ENCODE measurements at places on chromosomes 5 and 9.

GRCh38 chr9:113781381-113781780 lies 94.7 kb upstream of the ZNF618 start:
- no peak for DNase-seq

DNA sequence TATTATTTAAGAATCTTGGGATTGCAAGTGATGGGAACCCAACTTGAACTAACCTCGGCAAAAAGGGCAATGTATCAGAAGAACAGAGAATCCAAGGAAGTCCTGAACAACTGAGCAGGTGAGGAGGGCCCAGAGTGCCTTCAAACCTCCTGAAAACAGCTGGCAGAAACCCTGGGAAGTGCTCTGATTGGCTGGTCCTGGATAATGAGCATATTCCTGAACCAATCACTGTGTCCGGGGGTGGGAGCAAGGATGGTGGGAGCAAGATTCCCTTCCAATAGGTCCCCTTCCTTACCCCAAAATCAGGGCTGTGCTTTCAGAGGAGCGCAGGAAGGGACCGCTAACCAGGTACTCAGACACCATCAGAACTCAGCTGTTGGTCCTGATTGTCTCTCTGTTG lies 31.9 kb upstream of the TBC1D2 start:
- DNase-seq: no peak

DNA sequence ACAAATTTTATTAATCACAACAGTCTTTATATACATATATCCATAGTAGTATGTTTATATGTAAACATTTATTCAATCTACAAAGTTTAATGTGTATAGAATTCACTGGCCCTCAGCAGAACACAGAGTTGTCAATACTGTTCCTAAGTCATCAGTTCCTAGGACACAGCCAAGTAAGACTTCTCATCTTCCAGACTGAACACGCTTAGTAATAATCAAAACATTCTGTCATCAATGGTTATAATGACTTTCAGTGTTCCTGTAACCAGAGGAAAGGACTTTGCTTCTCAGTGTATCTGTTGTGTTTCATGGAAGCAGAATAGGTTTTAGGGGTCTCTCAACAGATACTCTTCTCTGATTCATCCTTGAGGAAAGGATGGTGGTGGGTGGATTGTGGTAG lies 82.2 kb downstream of the SMIM23 start:
- DNase-seq: no peak

DNA sequence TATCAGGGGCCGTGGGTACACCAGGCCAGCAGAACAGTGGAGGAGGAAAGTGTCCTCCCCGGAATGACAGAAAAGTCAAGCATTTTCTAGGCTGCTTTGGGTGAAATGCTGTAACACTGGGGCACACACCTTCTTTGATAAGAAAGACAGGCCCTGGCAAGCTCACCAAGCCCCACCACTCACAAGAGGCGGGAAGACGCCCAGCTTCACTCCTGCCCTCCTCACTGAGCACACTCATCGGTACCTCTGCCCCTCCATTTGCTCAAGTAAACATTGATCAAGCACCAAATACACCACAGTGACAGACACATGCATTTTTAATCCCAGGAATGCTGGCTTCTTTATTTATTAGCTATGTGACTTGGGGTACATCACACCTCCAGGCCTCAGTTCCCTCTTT lies 43.1 kb downstream of the B4GALT1 start:
- DNase-seq: no peak

GRCh38 chr5:128695791-128696530 lies 157.9 kb upstream of the FBN2 start:
- DNase-seq: no peak

DNA sequence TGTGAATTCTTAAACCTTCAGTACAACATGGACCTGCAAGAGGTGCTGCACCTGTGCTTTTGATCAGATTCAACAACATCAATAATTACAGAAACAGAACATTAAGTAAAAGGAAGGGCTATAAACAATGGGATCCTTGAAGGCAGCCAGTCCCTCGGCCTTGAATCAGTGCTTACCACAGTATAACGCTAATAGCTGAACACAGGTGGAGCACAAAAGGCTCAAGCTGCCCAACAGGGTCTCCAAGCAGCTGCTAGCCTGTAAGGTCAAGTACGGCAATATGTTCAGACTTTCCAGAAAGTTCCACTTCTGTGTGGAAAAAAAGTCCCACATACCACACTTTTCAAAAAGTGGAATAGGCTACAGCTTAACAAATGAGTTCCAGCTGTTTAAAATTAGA lies 61.9 kb upstream of the ITGA1 start:
- DNase-seq: no peak

DNA sequence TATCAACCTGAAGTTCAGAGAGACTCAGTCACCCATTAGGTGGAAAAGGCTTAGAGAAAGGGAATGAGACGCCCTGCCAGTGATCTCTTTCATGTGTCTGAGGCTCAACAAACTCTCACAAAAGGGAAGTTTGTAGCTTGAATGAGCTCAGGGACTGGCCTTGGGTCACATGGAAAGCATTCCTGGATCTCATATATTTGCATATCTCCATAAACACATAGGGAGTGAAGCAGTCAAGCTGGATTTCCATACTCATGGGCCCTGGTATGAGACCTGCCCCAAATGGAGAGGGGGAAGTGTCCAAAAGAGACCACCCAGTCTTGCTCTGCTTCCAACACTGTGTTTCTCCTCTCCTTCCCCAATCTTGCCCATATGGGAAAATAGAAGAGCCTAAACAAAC lies 26.4 kb upstream of the PRUNE2 start:
- DNase-seq: no peak

DNA sequence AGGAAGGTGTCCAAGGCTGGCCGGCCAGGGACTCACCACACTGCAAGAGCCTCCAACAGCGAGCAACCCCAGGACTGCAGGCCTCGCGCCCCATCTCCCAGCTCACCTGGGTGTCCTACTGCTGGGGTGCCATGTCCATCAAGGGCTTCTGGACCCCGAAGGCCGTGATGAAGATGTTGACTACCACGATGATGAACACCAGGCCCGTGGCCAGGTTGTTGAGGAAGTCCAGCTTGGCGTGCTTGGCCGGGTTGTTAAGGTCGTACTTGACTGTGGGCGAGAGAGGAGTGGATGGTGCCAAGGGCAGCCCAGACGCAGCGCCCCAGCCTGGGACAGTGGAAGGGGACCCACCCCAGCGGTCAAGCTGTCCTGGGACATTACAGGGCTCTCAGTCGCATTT lies 9.3 kb downstream of the NINJ1 start:
- no peak for DNase-seq

DNA sequence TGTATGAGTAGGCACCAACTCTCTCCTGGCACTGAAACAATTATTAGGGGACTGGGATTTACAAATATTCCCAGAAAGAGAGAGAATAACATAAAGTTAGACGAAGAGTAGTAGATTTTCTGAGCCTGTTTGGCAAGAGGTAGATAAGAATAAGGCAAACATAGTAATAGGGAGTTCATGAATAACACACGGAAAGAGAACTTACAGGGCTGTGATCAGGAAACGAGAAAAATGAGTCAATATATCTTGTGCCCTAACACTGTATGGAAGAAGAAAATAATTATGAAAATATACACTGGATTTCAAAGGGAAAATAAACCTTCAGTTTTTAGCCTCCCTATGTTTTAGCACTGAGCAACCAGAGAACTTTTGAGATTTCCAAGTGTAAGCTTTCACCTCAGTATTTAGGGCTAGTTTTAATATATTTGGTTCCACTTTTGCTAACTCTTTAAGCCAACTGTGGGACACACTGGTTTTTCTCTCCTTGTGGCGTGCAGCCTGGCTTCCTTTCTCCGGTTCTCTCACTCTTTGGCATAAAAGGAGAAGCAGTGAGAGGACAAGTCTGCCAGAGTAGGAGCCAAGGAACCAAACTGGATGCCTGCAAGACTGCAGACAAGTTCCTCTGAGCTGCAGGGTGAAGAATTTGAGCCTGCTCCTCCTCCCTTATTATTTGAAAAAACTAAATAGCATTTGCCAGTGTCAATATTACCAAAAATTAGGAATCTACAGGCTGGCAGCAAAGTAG lies 6.6 kb upstream of the KCNN2 start:
- DNase-seq: no peak

GRCh38 chr5:17343675-17344074 lies 126.2 kb downstream of the BASP1 start:
- DNase-seq: no peak

DNA sequence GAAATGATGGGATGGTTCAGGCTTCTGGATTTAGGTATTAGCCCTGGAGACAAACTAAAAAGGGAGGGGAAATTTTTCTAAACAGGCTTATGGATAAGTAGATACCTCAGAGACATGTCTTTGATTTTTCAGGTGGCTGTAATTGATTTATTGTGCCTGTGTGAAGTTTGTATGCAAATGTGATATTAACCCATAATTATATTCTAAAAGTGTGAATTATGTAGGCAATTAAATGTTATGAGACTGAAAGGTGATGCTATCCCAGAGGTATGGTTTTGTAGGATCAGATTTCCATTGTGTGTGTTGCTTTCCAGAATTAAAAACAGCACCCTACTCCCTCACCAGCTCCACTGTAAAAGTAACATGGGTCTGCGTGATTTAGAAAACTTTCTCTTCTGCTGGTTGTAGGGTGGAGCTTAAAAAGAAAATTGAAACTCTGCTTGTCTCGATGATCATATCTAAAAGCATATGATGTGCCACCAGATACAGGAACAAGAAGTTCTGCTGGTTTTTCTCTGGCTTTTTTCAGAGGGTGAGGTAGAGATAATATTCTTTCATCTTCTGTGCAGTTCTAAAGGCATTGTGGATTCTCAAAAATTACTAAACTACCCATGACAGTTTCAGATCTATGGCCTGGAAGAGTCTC lies 71.8 kb upstream of the TAF11L2 start:
- DNase-seq: no peak

DNA sequence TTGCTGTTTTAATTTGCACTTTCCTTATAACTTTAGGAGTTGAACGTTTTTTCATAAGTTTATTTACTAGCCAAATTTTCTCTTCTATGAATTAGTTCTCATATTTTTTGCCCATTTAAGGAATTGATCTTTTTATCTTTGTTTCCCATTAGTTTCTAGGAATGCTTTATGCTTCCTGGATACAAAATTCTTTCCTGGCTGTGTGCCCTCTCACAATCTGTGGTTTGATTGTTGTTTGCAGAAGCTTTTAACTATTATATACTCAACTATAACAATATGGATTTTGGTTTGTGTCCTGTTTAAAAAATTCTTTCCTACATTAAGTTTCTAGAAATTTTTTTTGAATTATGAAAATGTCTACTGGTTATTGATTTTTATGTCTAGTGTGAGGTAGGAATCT lies 206.3 kb downstream of the CSNK1G3 start:
- DNase-seq: no peak

DNA sequence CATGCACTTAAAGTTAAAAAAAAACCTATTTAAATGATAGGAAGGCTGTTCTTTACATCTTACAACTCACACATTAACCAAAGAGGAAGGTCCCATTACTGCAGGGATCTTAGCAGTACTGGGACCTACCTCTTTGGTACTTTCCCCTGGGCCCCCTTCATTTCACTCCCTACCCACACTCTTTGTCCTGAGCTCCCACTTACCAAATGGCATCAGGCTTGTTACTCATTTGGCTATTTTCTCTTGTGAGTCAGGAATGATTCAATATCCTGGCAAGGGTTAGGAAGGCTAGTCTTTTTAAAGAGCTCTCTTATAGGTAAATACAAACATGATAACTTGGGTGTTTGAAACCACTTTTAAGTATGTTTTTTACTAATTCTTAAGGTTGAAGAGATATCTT lies 117.4 kb upstream of the ELL2 start:
- no peak for DNase-seq

DNA sequence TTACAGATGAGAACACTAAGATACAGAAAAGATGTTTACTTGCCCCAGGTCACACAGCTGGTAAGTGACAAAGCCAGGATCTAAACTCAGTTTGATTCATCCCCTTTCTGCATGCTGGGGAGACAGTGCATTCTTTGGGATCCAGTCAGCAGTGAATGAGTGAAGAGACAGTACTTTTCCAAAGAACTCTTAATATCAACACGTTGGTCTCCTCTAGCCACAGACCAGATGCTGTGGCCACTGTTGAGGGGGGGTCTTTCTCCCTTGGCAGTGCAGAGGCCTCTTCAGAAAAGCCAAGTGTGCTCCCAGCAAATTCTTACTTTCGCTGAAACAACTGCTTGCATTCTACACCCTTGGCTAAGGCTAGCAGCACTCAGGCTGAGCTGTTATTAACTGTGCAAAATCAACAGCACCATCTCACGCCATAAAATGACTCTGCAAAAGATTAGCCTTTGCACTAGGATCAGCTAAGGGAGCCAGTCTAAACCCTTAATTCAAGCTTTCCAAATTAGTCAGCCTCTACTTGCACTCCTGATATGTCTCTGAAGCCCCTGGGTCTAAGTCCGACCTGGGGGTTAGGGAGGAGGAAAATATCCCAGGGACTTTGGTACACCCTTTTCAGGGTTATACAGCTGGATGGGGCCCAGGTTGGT lies 4.8 kb upstream of the TMEM171 start:
- no peak for DNase-seq

DNA sequence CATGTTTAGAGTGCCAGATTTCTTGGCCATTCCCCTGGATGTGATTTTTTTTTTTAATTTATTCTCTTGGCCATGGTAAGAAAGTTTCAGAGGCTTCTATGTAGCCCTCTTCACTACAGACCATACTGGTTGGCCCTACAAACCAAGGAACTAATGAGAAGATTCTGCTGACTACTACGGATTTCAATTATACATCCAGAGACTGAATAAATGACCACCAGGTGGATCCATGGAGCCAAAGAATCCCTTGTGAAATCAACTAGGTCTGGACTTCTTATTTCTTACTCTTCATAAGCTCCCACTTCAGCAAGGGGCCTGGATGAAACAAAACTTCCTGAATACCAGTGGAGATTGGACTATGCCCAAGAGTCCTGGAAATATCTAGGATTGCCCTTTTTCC lies 27.6 kb downstream of the ZNF622 start:
- no peak for DNase-seq

- no peak for DNase-seq
Measured at GRCh38 chr5:178673801-178674295, 47.0 kb upstream of the CLK4 start.

DNA sequence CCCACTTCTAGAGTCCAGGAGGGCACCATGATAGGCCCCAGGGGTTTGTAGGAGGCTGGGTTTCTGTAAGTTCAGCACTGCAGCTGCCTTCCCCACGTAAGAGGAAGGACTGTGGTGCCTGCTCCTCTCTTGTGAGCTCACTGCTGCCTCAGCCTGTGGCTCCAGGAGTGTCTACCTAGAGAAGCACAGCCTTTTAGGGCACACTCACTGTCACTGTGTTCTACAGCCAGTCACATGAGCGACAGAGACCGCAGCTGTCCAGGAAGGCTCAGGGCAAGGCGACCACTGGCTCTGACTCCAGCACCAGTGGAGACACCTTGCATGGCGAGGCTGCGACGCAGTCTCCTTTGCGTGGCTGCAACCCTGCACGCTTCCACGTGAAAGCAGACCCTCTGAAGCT lies 72.8 kb downstream of the OTULIN start:
- no peak for DNase-seq

GRCh38 chr5:176776141-176776865 lies 34.1 kb upstream of the UNC5A start:
- DNase-seq: no peak
